ENCODE measurements at places on chromosomes 5 and 9.

DNA sequence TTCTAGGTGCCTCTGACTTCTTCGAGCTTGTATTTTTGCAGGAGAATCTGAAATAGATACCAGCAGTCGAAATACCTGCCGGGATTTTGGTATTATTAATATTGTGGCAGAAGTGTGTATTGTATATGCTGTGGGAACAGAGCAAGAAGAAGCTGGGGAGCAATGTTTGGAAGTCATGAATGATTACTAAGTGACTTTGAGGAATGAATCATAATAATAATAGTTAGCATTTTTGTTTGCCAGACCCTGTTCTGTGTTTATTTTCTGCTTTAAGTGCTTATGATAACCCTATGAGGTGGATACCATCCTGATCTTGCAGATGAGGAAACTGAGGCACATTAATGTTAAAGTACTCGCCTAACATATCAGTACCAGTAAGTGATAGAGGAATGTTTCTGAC, 32.4 kb downstream of the RAB24 start:
- no peak for DNase-seq

DNA sequence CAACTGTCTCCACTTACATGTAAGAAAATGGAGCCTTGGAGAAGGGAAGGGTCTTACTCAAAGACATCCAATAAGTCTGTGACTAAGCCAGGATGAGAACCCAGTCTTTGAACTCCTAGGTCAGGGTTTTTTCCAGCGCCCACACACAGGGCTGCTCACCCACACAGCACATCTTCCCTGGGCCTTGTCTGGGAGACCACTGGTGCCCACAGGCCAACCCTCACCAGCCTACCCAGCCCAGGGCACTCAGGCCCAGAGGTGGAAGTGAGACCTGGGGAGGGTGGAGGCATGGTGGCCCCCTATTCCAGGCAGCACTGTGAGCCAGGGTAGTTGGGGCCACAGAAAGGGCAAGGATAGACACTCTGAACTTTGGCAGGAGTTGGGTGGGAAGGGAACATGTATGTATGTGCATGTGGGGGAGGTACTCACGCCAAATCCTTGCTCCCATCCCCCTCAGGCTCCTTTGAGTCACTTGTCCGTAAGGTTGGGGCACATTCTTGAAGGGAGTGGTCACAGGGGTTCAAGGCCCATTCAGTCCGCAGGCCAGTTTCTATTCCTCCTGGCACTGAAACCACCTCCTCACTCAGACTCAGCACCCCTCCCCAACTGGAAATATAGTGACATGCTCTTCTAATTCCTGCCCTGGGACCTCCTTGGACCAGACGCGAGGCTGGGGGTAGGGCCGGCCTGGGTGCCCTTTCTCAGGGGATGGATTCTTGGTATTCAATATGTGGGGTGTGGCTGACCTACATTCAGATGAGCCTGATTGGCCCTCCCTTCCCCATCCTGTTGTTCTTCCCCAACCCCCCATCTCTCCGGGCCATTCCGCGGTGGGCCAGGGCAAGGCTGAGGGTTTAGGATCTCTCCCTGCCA, 2.9 kb upstream of the SLC4A9 start:
- DNase-seq, result no peak

DNA sequence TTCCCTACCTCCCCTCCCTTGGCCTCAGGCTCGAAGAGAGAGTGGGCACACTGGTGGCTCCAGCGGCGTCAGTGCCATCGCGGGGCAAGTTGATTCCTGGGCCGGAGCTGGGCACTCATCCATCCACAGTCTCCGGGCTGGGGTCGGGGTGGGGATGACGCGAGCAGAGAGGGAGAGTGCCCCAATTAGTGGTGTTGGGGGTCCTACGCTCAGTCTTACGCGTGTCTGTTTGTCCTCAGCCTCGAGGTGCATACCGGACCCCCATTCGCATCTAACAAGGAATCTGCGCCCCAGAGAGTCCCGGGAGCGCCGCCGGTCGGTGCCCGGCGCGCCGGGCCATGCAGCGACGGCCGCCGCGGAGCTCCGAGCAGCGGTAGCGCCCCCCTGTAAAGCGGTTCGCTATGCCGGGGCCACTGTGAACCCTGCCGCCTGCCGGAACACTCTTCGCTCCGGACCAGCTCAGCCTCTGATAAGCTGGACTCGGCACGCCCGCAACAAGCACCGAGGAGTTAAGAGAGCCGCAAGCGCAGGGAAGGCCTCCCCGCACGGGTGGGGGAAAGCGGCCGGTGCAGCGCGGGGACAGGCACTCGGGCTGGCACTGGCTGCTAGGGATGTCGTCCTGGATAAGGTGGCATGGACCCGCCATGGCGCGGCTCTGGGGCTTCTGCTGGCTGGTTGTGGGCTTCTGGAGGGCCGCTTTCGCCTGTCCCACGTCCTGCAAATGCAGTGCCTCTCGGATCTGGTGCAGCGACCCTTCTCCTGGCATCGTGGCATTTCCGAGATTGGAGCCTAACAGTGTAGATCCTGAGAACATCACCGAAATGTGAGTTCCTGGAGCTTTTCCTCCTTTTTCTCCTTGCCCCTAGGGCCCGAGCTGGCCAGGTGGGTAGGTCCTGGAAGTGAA, 861 bp downstream of the NTRK2 start:
- no peak for DNase-seq

DNA sequence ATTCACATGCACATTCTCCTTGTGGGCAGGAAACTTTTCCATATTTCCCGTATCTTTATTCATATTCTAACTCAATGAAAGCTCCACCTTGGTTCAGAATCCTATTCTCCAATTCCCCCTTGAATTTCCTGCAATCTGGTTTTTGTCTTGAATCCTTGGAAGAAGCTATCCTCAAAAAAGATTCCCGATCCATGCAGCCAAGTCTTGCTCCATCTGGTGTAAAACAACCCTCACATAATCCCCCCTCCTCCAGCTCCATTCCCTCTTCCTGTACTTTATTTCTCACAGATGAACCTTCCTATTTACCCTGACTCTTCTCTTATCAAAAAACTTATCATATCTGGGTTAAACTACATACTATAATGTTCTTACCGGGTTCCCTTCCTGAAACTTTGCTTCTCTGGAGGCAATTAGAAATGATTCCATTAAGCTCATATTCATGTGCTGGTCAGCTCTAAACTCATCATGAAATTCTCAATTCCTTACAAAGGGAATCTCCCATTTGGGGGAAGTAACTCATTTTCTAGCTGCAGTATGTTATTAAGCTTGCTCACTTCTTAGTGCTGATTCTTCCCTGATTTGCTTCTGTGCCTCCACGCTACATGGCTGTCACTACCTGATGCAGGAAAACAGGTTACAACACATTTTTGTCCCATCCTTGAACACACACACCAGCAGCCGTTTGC, 81.7 kb downstream of the GNAQ start:
- no peak for DNase-seq

DNA sequence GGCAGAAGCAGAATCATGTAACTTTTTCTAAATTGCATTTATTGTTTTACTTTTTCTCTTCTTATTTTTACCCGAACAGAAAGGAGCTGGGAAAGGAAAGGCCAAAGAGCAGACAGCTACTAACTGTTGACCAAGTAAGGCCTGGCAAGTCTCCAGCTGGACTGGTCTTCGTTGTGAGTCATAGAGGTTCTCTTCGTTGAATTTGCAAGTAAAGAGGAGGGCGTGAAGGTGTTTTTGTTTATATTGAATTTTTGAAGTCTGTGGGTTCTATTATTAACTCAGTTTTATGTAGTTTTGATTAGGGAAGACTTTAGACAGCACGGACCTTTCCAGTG, 416.5 kb upstream of the CCNH start:
- DNase-seq, result no peak

- DNase-seq, result no peak
Observed at GRCh38 chr5:76807296-76807695, 11.5 kb upstream of the F2RL1 start.

- no peak for DNase-seq
Observed at GRCh38 chr9:136840140-136840876, 2.0 kb upstream of the AJM1 start.

DNA sequence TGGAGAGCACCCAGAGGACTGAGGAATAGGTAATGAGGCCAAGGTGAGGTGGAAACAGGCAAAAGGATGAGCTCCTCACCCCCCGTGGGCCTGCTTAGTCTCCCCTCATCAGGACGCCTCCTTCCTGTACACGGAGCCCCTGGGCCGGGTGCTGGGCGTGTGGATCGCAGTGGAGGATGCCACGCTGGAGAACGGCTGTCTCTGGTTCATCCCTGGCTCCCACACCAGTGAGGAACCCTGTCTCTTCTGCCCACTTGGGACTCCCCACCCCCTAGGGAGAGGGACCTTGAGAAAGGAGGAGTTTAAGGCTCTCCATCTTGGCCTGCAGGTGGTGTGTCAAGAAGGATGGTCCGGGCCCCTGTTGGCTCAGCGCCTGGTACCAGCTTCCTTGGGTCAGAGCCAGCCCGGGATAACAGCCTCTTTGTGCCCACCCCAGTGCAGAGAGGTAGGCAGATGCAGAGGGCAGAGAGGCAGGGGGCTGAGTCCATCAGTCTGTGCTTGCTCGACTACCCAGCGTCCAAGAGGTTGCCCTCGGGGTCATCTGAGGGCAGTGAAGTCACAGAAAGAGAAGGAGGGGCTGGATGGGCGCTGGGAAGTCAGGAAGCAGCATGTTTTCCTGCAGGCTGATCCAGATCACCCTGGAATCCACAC, 7.0 kb downstream of the DOLK start:
- no peak for DNase-seq

- DNase-seq, result no peak
Observed at GRCh38 chr5:77983482-77984199, 207.5 kb upstream of the TBCA start.

DNA sequence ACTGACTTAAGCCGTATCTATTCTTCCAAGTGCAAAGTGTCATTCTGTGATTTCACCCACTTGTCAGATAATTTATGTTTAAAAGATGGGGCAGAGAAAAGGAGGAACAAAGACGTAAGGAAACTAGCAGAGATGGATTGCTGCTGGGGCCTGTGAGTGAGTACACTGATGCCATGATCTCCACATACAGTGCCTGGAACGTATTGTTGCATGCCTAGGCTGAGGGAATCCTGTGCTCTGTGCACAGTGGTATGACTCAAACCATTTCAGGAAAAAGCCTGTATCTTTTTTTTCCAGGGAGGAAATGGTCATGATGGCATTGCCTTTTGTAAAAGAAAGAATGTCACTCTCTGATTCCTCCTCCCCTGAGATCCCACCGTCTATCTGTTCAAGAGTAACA, 359.5 kb upstream of the ADAMTS16 start:
- no peak for DNase-seq

- no peak for DNase-seq
Observed at GRCh38 chr9:30697958-30698357, 1686.5 kb upstream of the ACO1 start.

- no peak for DNase-seq
Observed at GRCh38 chr5:79436224-79436623, 77.7 kb downstream of the HOMER1 start.

DNA sequence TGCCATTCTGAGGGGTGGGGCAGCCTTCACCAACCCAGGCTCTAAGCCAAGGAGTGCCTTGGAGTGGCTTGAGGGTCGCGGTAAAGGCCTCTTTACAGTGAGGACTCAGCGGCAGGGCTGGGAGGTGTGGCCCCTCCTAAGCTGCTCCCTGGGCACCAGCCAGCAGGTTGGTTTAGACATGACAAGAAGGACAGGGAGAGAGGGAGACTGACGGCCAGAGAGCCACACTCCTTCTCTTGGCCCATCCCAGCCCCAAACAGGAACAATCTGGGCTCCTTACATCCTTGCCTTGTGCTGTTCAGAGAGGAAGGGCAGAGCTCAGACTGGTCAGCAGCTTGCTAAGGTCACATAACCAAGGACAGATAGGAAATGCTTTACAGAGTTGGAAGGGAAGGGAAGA, 94.5 kb downstream of the LMX1B start:
- no peak for DNase-seq

DNA sequence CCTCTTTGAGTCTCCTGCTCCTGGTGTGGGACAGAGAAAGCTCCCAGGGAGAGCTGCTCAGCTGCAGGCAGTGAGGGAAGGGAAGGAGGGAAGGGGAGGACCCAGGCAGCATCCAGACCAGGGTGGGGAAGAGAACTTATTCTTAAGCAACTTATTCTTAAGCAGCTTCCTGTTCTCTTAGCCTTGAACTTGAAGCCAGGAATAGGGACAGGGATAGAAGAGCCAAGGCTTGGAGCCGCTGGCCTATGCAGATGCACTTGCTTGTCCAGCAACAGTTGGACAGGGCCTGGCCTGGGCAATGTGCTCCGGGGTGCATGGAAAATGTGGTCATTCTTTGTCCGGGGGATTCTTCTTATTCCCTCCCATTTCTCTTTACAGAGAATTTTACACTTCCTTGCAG, 31.4 kb upstream of the SPTLC1 start:
- no peak for DNase-seq

DNA sequence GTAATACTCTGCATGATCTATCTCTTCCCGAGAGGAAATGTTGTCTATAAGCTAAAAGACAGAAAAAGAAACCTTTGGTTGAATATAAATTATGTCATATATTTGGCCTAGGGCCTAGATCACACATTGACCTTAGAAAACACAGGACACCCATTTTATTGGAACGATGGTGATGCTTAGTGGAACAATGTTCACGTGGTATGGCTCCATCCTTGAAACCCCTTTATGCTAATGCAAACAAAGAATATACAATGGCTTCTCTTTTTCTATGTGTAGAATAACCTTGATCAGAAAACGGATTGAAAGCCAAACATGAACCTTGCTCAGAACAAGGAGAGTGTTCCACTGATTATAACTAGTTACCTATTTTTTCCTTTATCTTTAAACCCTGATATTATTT, 24.5 kb downstream of the MRPS27 start:
- peak; percentile 71 for DNase-seq

GRCh38 chr5:164652276-164652660, 1146.8 kb downstream of the MAT2B start:
- DNase-seq, result no peak

DNA sequence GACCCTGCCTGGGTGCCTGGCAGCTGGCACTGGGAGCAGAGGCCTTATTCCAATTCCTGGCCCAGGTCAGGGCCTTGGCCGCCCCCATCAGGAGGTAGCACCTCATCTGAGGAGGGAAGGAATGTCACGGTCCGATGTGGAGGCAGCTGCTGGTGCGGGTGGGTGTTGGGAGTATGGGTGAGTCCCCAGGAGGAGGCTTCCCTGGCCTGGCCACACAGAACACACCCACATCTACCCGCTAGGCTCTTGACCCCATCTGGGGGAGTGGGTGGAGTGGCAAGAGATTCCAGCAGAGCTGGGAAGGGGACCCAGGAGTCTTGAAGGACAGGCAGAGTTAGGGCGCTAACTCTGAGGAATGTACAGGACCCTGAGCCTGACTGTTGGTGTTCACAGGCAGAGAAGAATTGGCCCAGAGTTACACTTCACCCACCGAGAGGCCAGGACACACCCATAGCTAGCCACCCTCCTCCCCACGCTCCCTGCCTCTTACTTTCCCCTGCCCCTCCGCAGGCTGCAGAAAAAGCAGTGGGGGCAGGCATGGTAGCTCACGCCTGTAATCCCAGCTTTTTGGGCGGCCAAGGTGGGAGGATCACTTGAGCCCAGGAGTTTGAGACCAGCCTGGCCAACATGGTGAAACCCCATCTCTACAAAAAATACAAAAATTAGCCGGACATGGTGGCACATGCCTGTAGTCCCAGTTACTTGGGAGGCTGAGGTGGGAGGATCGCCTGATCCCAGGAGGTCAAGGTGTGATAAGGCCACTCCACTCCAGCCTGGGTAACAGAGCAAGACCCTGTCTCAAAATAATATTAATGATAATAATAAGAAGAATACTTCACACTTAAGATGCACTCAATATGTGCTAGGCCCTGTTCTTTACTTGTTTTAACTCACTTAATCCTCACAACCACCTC, 6.0 kb downstream of the OLFML2A start:
- DNase-seq, result no peak

- no peak for DNase-seq
Observed at GRCh38 chr5:40430101-40430710, 249.5 kb upstream of the PTGER4 start.

- DNase-seq, result no peak
Observed at GRCh38 chr5:151492729-151493128, 45.3 kb downstream of the SLC36A1 start.

GRCh38 chr5:123945548-123945947, 433.6 kb downstream of the CSNK1G3 start:
- no peak for DNase-seq

Measured in DMS153 (cell line).